ENCODE measurements at places on chromosomes 1 and 21.
A peak's percentile ranks its signal among the peaks of the same experiment; 100 is the strongest.

GRCh38 chr1:17293681-17294425 lies 14.1 kb upstream of the PADI4 start:
- DNase-seq = no peak

DNA sequence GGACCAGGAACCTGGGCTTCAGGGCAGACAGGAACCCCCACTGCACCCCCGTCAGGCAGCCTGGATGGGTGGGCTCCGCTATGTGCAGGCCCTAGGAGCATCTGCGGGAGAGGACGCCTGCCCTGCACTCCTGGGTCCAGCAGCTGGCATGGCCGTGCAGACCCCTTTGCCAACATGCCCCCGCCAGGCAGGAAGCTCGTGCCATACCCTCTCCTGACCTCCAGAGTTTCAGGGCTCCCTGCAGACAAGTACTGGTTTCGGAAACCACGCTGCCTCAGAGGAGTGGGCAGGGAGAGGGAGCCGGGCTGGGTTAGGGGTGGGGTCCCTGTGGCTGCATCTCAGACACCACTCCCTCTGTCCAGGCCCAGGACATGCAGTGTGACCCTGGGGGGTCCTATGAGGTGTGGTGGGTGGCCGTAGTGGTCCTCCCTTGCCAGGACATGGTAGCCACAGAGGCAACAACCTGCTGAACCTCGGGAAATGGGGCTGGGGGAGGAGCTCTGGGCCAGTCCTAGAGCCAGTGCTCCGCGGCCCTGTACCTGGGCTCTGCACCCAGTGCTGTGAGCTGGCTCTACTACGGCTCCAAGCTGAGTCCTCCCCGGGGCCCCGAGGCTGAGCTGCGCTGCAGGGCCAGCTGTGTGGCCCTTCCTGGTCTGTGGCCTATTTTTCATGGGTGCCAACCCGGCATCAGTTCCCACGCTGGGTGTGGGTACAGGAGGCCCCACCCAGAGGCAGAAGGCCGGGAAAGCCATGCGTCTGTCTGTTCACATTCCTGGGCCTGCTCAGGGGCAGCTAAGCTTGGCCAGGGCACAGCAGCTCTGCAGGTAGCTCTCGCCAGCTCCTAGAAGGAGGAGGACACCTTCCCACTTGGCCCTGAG lies 1.4 kb downstream of the PLEKHN1 start:
- no peak for DNase-seq

GRCh38 chr21:28959367-28960099 lies 33.1 kb downstream of the LTN1 start:
- no peak for DNase-seq

DNA sequence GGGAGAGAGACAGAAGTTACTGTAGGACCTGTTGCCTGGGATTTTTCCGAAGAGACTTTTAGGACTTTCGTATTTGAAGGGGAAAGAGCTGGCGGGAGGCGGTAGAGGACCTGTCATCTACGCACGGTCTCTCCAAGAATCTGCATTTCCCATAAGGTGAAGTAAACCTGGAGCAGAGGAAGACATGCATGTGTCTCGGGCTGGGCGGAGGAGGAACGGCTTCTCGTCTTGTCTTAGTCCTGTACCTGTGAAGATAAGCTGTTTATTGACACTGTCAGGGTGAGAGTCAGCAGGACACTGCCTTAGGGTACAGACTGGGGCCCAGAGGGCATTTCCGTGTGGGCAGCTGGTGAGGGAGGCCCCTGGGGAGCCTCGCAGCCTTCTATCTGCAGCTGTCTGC lies 123.4 kb upstream of the COL6A1 start:
- no peak for DNase-seq

DNA sequence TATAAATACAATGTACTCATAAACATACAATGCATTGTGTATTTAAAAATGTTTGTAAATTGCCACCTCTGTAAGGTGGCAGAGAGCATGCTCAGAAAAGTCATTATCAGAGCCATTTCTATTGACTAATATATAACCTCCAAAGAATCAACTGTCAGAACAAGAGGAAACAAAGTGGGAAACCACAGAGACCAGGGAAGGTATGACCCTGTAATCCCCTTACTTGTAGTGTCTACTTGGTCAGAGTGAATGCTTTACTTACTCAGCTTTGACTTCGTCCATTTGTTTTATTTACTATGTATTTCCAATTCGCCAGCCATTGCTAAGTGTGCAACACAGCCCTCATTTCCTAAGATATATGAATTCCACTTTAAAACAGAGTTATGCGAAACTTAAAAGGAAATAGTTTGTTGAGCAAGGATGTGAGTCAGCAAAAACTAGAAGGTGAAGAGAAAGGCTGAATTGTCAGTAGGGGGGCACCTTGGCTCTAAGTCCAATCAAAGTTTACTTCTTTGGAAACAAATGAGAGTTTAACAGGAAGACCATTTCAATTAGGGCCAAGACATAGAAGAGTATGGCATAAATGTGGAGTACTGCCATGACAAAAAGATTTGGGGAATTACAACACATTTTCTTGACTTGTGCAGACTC lies 671.7 kb upstream of the PTBP2 start:
- DNase-seq = no peak

- no peak for DNase-seq
Observed at GRCh38 chr1:223429821-223430220, 36.6 kb downstream of the CCDC185 start.

DNA sequence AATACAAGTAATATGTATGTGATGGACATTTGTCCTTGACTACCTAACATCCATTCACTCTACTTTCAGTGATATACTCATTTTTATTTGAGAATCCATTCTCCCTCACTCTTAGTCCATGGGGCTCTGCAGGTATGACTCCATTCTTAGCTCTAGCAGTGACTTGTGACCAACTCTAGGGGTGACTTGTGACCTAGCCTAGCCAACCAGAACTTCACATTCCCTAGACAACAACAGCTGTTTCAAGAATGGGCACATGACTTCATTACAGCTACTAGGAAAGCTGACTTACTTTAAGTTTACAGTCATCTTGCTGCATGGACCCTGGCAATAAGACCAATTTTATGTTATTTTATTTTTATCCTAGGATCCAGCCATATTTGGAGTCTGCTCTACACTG lies 23.6 kb upstream of the DDX59 start:
- no peak for DNase-seq

GRCh38 chr1:176983731-176984130 lies 180.8 kb downstream of the ASTN1 start:
- no peak for DNase-seq

- DNase-seq = peak; percentile 2
Observed at GRCh38 chr1:84834419-84835064, 58.5 kb downstream of the LPAR3 start.

- DNase-seq = no peak
Observed at GRCh38 chr1:84174051-84174556, 30.0 kb downstream of the PRKACB start.

- DNase-seq = no peak
Observed at GRCh38 chr1:112904071-112904830, 51.7 kb downstream of the SLC16A1 start.

GRCh38 chr1:40745176-40745575 lies 38.4 kb upstream of the KCNQ4 start:
- DNase-seq = no peak

- no peak for DNase-seq
Observed at GRCh38 chr1:57222801-57223200, 201.1 kb downstream of the DAB1 start.

DNA sequence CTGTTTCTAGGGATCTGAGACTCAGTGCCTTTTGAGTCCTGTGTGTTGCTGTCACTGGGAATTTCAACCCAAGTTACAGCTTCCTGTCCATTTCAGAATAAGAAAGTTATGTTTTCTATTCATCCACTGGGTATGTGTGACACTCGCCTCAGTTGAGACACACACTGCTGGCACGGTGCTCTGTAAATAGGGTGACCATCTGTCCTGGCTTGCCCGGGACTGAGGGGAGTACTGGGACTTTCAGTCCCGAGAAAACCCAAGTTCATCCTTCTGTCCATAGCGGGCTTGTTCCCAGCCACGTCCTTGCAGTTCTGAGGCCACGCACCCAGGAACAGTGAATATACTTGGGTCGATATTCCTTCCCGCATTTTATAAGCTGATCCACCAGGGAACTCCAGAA lies 56.3 kb upstream of the DISP3 start:
- DNase-seq = no peak

- no peak for DNase-seq
Observed at GRCh38 chr1:222616525-222616924, 1.4 kb upstream of the MIA3 start.

DNA sequence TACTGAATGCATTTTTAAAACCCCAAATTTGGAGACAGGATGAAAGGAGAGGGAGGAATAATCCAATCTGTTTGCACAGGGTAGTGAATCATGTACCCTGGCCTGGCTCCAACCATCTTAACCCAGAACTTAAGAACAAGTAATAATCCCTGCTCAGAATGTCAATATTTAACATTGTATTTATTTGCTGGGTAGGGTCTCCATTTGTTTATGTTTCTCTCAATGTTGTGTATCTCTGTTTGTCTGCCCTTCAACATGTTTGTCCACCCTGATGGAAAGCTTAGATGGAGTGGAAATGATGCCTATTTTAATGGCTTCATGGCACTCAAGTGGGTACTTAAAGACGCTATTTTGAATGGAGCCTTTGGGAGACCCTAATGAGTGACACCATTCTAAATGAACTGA lies 54.4 kb upstream of the CDC42BPA start:
- no peak for DNase-seq

GRCh38 chr1:203268901-203269653 lies 36.2 kb upstream of the BTG2 start:
- DNase-seq = peak; percentile 53

GRCh38 chr1:28537457-28538199 lies 15.3 kb upstream of the TRNAU1AP start:
- no peak for DNase-seq

- DNase-seq = no peak
Observed at GRCh38 chr21:39721885-39722284, 23.1 kb upstream of the IGSF5 start.

DNA sequence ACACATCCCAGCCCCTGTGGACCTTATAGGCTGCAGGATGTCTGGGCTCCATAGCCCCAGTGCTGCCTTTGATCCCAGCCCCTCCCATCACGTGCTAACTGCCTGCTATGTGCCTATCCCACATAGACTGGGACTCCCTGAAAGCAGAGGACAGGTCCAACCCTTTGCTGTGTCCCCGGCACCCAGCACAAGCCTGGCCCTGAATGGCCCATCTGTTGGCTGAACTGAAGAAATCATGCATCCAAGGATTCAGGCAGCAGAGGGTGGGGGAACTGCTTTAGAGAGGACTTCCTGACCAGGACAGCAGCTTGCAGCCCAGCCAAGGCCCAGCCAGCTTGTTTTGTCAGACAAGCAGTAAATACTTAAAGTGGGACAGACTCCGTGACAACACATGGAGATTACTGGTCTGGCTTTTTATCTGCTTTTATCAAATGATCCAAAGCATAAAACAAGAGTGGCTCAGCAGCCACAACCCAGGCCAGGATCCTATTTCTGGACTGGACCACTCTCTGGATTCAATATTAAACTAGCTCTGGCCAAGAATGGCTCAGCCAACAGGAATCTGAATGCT lies 69.3 kb downstream of the GLIS1 start:
- no peak for DNase-seq

DNA sequence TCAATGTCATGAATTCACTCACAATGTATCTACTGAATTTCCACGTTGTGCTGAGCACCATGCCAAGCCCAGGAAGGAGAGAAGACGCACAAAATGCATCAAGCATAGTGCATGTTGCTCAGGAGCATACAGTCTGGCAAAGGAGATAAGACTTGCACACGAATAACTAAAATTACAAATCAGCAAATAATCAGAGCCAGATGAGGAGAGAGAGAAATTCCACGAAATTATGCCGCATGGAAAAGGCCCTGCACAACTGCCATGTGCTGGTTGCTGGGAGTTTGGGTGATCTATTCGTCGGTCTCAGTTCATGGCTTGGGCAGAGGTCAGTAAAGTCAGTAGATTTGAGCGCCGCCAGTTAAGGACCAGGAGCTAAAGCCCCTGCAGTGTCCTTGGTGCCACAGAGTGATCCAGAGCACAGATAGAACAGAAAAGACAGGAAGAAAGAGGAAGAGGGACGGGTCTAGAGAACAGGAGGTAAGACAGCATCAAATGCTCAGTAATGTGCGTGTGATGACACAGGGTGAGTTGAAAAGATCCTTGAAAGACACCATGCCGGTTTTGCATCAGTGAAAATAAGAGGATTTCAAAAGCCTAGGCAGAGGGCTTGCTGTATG lies 55.1 kb upstream of the ZNF281 start:
- DNase-seq = no peak

DNA sequence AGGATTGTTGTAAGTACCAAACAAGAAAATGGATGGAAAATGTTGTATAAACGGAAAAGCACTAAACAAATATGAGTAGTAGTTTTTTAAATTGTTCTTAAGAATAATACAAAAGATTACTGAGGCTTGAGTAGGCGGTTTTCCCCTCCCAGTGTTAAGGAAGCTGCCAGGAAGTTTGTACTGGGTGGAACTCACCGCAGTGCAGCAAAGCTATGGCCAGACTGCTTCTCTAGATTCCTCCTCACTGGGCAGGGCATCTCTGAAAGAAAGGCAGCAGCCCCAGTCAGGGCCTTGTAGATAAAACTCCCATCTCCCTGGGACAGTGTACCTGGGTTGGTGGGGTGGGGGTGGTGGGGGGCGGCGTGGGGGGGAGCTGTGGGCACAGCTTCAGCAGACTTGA lies 58.7 kb downstream of the XCL2 start:
- DNase-seq = no peak

DNA sequence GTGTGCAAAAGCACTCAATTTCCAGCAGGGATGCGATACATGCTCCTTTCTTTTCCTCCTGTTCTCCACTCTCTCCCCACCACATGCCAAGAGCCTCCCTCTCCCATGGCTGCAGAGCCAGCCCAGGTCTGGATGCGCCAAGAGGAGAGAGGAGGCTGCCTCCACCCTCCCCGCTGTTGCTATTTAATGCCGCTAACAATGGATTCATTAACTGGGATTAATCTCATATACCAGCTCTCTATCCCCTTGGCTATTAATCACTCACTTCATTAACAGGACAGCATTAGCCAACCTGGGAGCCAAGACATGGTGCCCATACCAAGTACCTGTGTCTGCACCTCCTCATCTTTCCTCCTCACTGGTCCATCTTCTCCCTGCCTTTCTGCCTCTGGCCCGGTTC lies 49.1 kb upstream of the SCMH1 start:
- DNase-seq = no peak

- no peak for DNase-seq
Observed at GRCh38 chr1:214101246-214101645, 113.5 kb downstream of the PROX1 start.

GRCh38 chr1:157163273-157164127 lies 25.3 kb upstream of the ETV3 start:
- DNase-seq = peak; percentile 8

GRCh38 chr1:69569576-69570328 lies 2.0 kb downstream of the LRRC7 start:
- no peak for DNase-seq

DNA sequence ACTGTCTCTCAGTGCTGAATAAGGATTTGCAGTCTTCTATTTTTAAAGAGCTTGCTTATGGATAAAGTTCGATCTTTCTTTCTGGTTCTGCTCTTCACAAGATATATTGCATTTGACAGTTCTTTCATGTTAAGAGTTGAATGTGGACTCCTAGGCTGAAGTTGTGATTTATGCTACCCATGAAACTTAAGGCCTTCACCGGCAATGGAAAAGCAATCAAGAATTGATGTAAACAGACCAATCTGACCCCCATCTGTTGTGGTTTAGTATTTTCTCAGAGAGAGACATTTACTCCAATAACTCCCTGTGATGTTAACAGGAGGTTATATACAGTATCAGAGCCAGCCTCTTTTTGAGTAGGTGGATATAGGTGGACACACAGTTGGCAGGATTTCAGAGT lies 165.8 kb downstream of the PAPPA2 start:
- DNase-seq = no peak

- DNase-seq = no peak
Observed at GRCh38 chr21:32233055-32233546, 45.7 kb downstream of the MIS18A start.

Data from NCI-H2081 treated with DMSO at 0.1 percent for 48 hours (cell line).